ENCODE measurements at places on chromosomes 11 and 22. TPM values are rescaled to one million over a fixed set of nuclear protein-coding genes. Genes with fewer than 3 reads are reported as not detected.

DNA sequence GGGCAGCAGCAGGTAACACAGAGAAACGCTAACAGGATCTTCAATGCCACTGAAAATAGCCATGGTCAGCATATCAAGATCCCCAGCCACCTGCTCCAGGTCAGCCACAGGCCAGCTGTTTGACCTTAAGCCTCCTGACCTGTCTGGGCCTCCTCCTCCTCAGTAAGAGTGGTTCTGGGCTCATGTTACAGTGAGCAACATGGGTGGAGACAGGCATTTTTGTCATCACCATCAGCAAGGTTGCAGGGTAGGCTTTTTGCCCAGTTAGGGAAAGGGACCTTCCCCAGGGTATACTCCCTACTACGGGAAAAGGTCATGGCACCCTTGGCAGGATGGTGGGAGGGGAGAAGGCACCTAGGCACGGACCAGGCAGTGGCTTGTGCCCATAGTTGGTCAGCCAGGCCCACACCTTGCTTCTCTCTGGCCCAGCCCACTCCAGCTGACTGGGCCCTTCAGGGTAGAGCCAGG, 131.8 kb upstream of the PARVA start:
- no peak for DNase-seq

- DNase-seq, result no peak
Measured at GRCh38 chr22:33112580-33112979, 54.4 kb upstream of the SYN3 start.

DNA sequence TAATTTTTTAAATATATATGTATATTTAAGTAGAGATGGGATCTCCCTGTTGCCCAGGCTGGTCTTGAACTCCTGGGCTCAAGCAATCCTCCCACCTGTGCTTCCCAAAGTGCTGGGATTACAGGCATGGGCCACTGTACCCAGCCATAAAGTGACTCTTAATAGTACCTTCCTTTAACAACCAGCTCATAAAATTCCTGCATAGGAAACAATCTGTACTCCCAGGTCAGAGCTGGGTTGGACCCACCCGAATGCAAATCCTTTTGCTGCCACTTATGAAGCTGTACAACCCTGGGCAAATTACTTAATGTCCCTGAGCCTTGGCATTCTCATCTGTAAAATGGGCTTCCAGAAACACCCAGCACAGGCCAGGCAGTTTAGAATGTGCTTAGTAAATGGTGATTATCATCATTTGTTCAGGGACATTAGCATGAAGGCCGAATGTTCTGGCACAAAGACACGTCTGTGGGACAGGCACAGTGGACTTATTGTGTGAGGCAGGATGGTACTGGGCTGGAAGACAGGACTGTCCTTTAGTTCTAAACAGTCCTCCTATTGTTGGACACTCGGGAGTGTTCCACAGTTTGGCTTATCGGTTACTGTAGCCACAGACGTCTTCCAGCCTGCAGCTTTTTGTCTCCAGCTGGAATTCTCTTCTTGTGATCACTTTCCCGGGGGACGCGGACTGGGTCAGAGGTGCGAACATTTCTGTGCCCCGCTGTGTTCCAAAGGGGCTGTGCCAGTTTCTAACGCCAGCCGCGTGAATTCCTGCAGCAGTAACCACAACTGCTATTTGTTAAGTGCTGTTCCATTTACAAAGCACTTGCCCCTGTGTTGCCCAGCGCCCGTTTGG, 6.0 kb downstream of the PDXP start:
- DNase-seq, result no peak

DNA sequence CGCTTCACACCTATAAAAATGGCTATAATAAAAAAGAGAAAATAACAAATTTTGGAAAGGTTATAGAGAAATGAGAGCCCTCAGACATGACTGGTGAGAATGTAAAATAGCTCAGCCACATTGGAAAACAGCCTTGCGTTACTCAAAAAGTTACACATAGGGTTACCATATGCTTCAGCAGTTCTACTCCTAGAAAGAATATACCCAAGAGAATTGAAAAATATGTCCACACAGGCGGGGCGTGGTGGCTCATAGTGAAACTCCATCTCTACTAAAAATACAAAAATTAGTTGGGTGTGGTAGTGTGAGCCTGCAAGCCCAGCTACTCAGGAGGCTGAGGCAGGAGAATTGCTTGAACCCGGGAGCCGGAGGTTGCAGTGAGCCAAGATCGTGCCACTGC, 7.6 kb upstream of the JHY start:
- DNase-seq, result no peak

- DNase-seq, result peak; percentile 61
Measured at GRCh38 chr11:69636512-69637197, 4.3 kb upstream of the CCND1 start.

DNA sequence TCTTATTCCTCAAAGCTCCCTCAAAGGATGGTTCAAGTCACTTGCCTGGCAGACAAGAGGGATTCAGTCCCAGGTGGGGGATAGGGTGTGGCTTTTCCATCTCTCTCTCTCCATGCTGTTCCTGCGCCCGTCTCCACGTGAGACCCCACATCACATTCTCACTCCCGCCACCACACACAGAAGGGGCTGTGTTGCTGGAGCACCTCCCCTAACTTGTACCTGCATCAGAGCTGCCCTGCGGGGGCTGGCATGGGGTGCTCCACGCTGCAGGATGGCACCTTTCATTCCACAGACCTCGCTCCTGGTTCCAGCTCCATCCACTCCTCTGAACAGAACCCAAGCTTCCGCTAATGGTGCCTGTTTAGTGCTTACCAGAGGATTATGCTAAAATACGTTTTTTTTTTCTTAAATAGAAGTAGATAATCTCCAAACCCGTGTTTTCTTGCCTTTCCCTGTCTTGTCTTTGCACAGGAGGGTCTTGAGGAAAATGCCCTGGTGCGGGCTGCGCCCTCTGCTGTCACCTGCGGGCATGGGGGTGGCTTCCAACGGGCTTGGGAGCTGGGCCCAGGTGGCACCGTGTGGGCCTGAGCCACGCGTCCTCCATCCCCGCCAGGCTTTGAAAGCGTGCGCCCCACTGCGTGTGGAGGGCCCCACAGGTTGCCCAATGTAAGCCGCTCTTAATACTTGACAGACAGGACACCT, 985.6 kb downstream of the BRD1 start:
- no peak for DNase-seq

GRCh38 chr11:119780222-119780953, 51.4 kb upstream of the NECTIN1 start:
- no peak for DNase-seq

DNA sequence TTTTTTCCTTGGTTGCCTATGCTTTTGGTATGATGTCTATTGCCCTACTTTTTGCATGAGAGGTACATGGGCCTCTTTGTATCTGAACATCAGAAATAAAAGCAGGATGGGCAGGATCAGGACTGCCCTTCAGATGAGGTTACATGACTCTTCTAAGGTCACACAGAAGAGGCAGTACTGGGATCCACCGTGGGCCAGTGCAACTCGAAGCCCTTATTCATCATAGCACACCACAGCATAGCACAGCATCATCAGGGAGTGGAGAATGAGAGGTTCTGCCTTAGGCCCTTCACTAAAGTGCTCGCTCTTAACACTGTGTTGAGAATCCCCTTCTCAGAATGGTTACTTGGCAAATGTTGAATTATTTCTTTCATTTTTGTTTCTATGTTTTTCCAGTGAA, 88.3 kb downstream of the C22orf31 start:
- DNase-seq, result no peak

GRCh38 chr11:123033895-123034294, 28.0 kb downstream of the HSPA8 start:
- DNase-seq, result no peak

GRCh38 chr22:43442386-43443151, 30.8 kb downstream of the MPPED1 start:
- no peak for DNase-seq

GRCh38 chr11:65416341-65416824, 6.2 kb upstream of the NEAT1 start:
- peak; percentile 42 for DNase-seq

GRCh38 chr11:118634431-118635236, 27.2 kb downstream of the PHLDB1 start:
- no peak for DNase-seq

DNA sequence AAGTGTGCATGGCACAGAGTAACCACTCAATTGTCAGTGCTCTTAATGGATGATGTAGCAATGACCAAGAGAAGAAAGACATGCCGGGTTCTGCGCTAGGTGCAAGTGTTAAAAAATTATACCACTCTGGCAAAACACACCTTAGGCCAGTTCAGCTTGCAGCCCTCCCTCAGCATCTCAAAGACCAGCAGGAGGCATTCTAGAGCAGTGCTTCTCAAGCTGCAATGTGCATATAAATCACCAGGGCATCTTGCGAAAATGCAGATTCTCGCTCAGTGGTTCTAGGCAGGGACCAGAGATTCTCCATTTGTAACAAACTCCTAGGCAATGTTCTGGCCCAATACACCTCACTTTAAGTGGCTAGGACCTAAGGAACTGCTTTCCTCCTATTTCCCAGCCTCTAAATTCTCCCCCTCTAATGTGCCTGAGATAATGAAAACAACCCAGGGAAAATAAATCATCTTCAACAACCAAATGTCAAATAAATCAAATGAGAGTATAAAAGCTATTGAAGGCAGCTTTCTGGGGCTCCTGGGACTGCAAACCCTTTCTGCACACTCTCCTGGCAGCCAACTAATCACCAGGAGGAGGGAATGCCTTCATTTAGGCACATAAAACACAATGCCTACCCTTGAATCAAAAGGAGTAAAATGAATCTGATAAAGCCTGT, 337.2 kb upstream of the API5 start:
- DNase-seq, result no peak

DNA sequence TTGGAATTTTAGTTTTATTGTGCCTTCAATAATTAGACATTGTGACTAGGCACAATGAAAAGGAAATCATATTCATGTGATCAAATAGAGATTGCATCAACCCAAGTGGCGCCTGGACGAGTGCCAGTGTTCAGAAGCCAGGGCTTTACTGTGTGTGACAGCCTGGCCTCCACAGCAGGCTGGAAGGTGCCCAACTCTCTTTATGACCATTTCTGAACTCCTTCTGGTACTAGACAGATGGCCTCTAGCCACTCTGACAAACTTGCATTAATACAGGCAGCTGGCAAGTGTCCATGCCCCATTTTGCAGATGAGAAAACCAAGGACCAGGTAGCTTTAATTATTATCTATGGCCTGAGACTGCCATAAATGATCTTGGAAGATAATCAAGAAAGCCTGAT, 8.3 kb upstream of the POU2AF1 start:
- no peak for DNase-seq

DNA sequence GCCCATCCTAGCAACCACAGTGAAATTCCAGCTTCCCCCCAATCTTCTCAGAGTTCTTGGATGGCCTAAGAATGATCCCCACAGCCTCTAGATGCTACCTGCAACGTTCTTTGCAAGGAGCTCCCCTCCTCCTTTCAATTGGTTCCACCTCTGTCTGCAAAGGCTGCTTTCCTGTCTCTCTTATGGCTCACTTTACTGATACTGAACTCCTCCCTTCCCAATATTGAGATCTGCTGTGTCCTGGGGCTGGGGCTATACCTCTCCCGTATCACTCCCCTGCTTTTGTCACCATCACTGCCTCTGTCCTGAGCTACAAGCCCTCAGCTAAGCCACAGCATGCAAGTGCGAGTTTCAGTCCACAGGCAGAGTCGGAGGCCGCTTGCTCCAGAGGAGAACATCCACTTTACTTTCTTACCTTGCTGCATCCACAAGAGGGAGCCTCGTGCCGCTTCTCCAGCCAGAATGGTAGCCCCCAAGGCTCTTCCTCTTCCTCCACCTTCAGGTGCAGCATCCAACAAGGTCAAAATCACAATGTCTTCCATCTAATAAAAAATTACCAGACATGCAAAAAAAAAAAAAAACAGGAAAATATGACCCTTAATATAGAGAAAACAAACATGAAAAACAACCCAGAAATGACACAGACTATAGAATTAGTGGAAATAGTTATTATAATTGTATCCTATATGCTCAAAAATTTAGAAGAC, 48.6 kb upstream of the TMEM45B start:
- no peak for DNase-seq

GRCh38 chr11:128709402-128709801, 15.5 kb downstream of the FLI1 start:
- DNase-seq, result peak; percentile 75

DNA sequence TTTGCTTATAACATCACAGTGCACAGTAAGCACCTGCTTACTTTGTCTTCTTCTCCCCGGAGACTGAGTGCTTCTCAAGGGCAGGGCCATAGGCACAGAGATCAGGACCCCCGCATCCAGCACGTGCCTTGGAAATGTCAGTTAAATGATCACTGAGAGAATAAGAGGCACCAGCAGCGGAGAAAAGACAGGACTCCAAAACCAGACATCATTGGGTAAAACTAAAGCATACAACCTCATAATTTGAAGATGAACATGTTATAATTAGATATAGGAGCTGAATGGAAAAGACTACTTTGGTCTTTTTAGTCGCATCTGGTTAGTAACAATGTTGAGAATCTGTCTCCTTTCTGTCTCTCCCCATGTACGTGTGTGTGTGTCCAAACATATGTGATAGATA, 1279.9 kb downstream of the LRRC4C start:
- DNase-seq, result no peak

GRCh38 chr11:95066716-95067038, at the start of gene SRSF8:
Gene SRSF8 (plus strand): TSS chr11:95066919. CDS start chr11:95067227, 308 bp downstream.
- peak; percentile 70 for DNase-seq

The SMTNL1 gene
- polyA plus RNA-seq, result not detected

The RAG2 gene
- polyA plus RNA-seq, result not detected

The CHRM4 gene
- not detected for polyA plus RNA-seq

The TCN1 gene
- polyA plus RNA-seq, result 0.16 TPM

The PYGM gene
- 0.07 TPM for polyA plus RNA-seq

The CHCHD10 gene
- 75.0 TPM for polyA plus RNA-seq

The MS4A3 gene
- not detected for polyA plus RNA-seq

The ZBTB44 gene
- 4.4 TPM for polyA plus RNA-seq

The PRG2 gene
- polyA plus RNA-seq, result not detected

The GP1BB gene
- polyA plus RNA-seq, result 0.28 TPM

The OR2AG1 gene
- not detected for polyA plus RNA-seq

The C11orf91 gene
- 0.50 TPM for polyA plus RNA-seq
